NCI-H226 (cell line): ENCODE measurements at places on chromosomes 4 and X.

- DNase-seq, result no peak
Measured at GRCh38 chr4:2406920-2407319, 11.5 kb downstream of the ZFYVE28 start.

DNA sequence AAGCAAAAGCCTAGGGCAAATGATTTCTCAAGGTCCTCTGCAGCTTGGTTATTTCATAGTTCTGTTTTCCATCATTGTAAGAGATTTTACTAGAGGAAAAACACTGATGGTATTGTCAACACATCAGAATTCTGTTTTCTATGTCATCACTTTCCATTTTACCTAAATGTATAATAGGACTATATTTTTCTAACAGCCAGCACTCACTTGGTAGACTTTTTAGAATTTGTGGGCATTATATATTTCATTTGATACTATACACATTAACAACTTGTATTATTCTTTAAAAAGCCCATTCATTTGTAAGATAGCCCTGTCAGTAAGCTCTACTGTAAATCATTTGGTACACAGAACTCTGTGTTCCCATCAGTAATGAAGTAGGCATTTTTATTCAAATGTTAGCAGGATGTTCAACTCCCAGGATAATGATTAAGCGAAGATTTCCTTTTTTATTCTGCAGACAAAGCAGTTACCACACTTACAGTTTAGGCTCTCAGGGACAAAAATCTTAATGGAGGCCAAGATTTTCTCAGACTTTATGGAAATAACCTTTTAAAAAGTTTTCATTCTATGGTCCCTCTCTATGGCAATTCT, 143.6 kb upstream of the TEX13C start:
- DNase-seq, result no peak

GRCh38 chr4:6782846-6783110, 251 bp downstream of the KIAA0232 start:
- no peak for DNase-seq

GRCh38 chr4:187484186-187484585, 511.4 kb upstream of the ZFP42 start:
- DNase-seq, result no peak

DNA sequence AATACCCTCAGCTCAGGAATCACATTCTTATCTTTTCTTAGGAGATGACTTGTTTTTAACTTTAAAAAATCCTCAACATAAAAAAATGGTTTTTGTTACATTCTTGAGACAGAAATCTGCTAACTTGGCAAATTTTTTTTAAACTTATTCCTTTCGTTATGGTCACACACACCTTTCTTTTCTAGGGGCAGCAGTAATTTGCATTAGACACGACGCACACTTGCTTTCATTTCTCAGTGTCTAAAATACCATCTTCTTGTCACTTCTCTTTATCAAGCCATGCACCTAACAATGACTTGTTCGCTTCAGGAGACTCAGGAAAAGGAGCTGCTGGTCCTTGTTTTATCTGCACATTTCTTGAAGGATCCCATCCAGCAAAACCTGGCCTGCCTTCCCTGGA, 112.6 kb upstream of the TBL1X start:
- DNase-seq, result no peak

GRCh38 chrX:125327891-125328290, 8.2 kb downstream of the TEX13C start:
- no peak for DNase-seq
